Eye (tissue), 1 donor: ENCODE measurements at places on chromosomes 12 and 14.

GRCh38 chr14:103762036-103762435, 46.4 kb downstream of the ZFYVE21 start:
- no peak for DNase-seq

DNA sequence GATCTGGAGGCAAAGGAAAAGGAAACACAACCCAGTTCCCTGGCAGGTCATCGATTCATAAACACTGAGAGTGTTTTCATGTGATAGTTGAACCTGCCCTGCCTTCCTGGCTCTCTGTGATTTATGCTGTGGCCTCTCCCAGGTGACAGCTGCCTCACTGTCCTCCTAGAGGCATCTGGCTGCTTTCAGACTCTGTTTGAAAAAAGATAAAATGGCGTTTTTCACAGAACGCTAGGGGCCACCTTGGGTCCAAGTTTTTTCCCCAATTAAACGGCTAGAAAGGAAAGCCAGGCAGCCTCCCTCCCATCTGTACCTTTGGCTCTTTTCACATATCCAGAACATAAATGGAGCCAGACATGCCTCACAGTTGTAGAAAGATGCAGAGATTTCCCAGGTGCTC, 252.6 kb upstream of the CCDC196 start:
- no peak for DNase-seq

DNA sequence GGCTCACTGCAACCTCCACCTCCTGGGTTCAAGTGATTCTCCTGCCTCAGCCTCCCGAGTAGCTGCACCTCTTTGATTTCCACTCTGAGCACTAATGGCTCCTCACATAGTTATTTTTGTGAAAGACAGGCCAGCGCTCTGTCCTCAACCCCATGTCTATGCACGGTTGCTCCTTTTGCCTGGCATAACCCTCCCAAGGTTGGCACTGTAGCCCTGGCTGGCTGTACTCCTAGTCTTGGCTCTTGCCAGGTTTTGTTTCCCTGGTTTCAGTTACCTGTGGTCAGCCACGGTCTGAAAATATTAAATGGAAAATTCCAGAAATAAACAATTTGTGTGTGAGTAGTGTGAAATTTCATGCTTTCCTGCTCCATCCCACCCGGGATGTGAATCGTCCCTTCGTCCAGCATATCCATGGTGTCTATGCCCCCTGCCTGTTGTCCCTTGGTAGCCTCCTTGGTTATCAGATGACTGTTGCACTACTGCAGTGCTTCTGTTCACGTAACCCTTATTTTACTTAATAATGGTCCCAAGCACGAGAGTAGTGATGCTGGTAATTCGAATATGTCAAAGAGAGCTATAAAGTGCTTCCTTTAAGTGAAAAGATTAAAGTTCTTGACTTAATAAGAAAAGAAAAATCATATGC, 12.3 kb upstream of the DCD start:
- DNase-seq, result no peak

DNA sequence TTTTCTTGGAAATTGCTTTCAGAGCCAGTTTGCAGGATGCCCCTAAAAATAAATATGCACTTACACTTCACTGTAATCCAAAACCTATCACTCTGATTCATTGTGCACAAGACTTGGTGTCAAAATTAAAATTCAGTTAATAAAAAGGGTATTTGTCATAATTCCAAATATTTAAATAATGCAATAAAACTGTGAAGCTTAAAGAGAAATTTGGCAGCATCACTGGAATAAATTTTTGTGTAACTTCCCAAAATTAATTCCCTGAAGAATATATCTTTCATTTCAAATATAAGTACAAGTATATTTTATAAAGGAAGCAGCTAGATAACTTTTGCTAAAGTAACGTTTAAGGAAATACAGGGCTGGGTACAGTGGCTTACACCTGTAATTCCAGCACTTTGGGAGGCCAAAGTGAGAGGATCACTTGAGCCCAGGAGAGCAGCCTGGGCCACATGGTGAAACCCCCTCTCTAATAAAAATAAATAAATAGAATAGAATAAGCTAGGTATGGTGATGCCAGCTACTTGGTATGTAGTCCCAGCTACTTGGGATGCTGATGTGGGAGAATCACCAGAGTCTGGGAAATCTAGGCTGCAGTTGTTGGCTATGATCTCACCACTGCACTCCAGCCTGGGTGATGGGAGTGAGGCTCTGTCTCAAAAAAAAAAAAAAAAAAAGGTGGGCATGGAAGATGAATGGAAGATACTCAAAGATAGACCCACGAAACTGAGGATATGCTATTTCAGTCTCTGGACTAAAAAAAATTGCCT, 233.8 kb downstream of the FBXL14 start:
- no peak for DNase-seq

DNA sequence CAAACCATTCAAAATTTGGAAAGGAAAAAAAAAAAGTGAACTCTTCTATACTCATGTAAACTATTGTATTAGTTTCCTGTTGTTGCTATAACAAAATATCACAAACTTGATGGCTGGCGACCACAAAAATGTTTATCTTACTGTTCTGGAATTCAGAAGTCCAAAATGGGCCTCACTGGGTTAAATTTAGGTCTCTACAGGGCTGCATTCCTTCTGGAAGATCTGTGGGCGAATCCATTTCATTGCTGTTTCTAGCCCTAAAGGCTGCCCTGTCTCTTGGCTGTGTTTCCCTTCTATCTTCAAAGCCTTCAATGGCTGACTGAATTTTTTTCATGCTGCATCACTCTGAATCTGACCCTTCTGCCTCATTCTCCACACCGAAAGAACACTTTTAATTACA, 105.1 kb upstream of the NAV3 start:
- no peak for DNase-seq

- DNase-seq, result peak; percentile 56
Measured at GRCh38 chr12:3614806-3615466, 123.9 kb downstream of the PRMT8 start.

DNA sequence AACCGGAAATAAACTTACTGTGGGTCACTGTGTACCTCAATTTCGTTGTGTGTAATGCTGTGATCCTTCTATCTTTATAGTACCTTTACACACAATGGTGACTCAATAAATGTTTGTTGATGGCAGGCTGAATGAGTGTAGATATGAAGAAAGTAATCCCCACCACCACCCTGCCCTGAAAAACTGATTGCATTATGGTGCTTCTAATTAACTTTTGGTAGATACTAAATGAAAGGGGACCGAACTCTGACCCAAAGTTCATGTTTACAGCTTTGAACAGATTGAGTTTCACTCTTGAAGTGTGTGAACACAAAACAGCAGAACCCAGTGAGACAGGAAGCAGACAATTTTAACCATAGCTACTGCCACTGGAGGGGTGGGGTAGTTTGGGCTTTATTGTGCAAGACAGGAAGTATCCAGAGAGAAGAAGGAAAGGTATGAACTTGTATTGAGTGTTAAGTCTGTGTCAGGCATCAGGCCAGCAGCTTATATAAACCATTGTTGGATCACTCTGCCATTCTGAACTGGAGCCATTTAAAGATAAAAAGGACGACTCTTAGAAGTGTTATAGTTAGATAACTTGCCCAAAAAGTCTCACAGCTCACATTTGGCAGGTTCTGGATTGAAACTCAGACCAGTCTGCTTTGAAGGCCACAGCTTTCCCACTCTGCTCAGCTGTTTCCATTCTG, 197.0 kb upstream of the AMIGO2 start:
- DNase-seq, result no peak

DNA sequence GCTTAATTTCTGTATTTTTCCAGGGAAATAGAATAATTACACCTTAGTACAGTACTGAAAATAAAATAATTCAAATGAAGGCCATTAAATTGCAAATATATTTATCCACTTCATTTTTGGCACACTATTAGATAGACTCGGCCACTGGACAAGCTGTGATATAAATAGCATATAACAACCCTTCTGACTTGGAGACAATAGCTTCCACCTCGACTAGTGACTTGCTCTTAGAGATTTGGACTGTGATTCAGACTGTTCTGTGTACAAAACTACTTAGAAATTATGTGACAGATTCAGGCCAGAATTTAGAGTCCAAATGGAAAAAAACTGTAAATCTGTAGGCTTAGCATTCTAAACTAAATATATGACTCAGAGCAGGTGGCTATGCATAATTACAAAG, 949.9 kb downstream of the LRFN5 start:
- DNase-seq, result no peak

- DNase-seq, result no peak
Measured at GRCh38 chr14:22601996-22602395, 3.9 kb downstream of the ABHD4 start.

DNA sequence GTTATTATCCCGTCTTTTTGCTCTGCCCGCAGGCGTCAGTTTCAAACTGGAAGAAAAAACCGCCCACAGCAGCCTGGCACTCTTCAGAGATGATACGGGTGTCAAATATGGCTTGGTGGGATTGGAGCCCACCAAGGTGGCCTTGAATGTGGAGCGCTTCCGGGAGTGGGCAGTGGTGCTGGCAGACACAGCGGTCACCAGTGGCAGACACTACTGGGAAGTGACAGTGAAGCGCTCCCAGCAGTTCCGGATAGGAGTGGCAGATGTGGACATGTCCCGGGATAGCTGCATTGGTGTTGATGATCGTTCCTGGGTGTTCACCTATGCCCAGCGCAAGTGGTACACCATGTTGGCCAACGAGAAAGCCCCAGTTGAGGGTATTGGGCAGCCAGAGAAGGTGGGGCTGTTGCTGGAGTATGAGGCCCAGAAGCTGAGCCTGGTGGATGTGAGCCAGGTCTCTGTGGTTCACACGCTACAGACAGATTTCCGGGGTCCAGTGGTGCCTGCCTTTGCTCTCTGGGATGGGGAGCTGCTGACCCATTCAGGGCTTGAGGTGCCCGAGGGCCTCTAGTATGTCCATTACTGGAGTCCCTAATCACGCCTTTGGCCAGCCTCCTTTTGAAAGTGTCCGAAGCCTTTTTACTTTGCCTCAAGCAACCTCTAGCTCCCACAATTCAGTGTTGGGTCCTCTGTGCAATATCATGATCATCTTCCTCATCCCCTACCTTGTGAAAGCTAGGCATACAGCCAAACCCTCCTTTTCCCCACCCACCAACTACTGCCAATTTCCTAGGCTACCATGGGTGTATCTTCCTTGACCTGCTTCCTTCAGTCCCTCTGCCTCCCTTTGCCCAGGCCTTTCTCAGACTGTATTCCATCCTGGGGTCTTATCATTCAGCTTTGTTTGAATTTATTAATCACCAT, 891 bp downstream of the SPRYD4 start:
- DNase-seq, result no peak

DNA sequence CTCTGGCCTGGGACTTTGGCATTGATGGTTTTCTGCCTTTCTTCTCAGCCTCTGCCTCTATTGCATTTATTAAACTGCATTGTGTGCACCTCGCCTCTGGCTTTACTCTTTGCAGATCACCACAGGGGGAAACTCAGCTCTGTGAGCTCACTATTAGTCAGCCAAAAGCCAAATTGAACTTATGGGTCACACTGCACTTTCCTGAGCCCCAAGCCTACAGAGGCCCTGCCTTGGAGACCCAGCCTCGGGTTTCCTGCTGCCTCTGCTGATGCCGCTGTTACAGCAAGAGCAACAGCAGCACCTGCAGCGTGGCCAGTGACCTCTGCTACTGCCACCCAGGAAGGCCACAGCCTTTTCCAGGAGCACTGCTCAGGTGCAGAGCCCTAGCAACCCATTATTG, 122.5 kb downstream of the DAD1 start:
- DNase-seq, result no peak
